ENCODE measurements at places on chromosomes 1 and 21.

GRCh38 chr1:30023339-30024022 is 699.9 kb downstream of the MATN1 start:
- no peak for DNase-seq

GRCh38 chr1:41387667-41388091 is 26.4 kb downstream of the FOXO6 start:
- no peak for DNase-seq

DNA sequence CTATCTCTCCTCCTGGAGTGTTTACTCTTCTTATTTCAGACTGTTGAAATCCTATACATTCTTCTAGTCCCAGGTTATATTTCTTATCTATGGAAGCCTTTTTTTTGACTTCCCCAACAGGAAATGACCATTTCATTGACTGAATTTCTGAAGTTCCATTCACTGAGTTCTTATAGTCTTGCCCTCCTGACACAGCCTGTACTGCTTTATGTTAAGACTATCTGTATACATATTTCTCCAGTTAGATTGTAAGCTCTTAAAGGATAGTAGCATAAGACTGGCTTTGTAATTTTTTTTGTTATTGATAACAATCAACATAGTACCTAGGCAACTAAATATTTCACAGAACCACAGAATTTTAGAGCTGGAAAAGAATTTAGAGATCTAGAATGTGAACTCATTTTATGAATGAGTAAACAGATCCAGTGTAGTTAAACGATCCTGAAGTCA is 14.9 kb upstream of the MACF1 start:
- peak; percentile 24 for DNase-seq

DNA sequence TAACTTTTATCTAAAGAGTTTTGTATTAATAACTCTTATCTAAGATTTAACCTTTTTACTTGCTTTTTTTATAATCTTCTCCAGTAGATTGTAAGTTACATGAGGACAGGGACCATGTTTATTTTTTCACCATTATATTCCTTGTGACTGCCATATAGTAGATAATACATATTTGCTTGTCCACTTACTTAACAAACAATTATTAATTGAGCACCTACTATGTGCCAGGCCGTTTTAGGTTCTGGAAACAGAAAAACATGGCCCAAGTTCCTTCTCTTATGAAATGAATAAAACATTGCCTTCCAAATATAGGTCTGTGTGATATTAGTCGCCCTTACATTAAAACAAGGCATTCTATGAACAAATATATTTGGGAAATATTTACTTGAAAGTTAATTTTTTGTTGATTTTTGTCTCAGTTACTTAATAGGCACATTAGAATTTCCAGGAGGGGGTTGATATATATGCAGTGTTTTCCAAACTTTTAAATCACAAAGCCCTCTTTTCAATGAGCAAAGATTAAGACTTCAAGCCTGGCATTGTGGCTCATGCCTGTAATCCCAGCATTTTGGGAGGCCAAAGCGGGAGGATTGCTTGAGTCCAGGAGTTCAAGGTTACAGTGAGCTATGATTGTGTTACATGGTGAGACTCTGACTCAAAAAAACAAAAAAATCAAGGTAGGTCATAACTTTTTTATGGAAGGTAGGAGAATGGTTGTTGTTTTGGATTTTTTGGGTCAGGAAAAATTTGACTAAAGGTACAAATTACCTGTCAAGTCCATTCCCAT is 22.7 kb downstream of the CDKN2C start:
- no peak for DNase-seq

GRCh38 chr1:224430511-224431113 is 4.0 kb downstream of the WDR26 start:
- DNase-seq, result no peak

DNA sequence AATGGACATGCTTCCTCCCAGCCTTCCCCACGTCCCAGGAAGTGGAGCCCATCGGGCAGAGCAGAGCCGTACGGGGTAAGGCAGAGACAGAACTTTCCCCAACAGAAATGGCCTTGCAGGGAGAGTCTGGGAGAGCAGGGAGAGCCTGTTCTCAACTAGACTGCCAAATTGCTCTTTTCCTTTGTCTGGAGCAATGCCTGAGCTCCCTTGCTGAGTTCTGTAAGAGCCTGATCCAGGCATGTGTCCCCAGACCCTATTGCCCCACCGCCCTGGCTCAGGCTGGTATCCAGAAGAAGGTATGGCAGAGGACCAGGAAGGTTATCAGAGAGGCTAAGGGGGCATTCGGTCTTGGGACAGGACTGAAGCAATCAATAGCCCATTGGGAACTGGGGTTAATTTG is 79.9 kb downstream of the TMEM53 start:
- no peak for DNase-seq

GRCh38 chr1:229381234-229381633 is 38.4 kb upstream of the CCSAP start:
- DNase-seq, result no peak

GRCh38 chr1:46575778-46576177 is 24.3 kb upstream of the KNCN start:
- DNase-seq, result no peak

DNA sequence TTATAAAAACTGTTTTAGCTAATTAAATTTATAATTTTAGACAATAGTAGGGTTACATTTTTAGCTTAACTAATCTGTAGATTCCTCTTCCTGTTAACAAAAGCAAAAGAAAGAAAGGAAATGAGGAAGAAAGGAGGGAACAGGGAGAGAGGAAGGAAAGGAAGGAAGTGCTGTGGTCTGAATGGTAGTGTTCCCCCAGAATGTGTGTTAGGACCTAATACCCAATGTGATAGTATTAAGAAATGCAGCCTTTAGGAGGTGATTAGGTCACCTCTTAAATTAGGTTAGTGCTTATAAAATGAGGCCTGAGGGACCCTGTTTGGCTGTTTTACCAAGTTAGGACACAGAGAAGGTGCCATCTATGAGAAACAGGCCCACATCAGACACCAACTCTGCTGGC is 136.9 kb upstream of the SAMSN1 start:
- DNase-seq, result no peak

DNA sequence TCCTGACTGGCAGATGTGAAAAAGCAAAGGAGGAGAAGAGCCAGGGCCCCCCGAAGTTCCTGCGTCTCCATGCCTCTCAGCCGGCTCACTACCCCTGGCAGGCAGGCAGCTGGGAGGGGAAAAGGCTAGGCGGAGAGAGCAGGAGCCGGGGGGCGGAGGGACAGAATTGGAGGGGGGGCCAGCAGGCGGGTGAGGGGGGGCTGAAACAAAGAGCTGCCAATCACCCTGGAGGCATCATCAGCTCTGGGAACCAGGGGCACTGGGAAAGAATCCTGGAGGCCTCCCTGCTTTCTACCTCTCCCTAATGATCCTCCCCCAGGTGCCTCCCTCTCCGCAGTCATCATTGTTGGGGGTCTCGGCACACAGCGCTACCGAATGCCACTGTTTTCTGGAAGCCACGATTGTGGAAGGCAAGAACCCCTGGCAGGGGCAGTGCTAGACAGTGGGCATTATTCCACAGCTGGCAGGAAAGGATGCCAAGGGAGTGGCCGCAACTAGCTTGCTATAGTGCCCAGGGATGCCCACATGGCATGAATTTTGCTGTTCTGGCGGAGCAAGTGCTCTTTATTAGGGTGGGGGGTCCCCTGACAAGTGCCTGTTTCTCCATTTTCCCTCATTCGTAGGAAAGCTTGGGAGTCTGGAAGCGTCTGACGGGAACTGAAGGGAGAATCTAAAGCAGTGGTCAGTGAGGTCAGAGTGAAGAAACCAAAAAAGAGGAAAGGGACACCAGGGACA is at the start of gene THBS3:
THBS3 (minus strand) TSS at position 92 of the 735 bp plus-strand sequence; CDS start at position 71, 21 bp downstream.
- DNase-seq, result no peak

DNA sequence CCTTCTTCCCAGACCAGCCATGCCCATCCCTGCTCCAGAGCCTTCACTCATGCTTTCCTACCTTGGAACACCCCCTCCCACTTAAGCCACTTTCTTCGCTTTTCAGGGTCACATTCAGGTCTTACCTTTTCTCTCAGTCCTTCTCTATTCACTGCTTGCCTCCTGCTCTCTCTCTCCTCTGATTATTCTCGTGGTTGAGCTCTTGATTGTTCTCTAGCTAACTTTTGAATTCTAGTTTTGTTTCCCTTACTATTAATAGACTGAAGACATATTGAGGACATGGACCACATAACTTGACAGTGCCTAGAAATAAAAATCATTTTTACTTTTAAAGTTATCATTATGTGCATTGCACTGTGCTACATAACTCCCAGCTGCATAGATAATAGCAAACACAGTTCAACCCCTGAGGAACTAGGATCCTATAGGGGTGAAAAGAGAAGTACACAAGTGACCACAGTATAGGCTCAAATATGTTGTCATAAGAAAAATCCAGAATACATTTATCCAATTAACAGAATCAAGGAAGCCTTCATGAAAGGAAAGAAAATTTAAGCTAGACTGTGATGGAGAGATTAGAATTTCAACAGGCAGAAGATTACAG is 21.5 kb downstream of the INSL5 start:
- no peak for DNase-seq

GRCh38 chr1:33985656-33986055 is 121.8 kb downstream of the HMGB4 start:
- DNase-seq, result no peak

GRCh38 chr21:44480200-44481053 is 25.1 kb downstream of the LRRC3 start:
- no peak for DNase-seq

- DNase-seq, result no peak
Measured at GRCh38 chr1:18289597-18289996, 182.0 kb downstream of the IGSF21 start.

GRCh38 chr1:224042557-224043118 is 71.3 kb upstream of the FBXO28 start:
- no peak for DNase-seq

GRCh38 chr1:50492142-50492541 is 68.9 kb upstream of the DMRTA2 start:
- DNase-seq, result no peak

GRCh38 chr1:155169541-155169940 is 3.6 kb downstream of the KRTCAP2 start:
- DNase-seq, result no peak

- no peak for DNase-seq
Measured at GRCh38 chr1:201268604-201269151, 14.6 kb upstream of the PKP1 start.

Measured in hematopoietic multipotent progenitor cell (in vitro differentiated cells).